ENCODE measurements at places on chromosomes 4 and X.

- no peak for DNase-seq
Observed at GRCh38 chr4:156888762-156889161, 82.8 kb downstream of the PDGFC start.

DNA sequence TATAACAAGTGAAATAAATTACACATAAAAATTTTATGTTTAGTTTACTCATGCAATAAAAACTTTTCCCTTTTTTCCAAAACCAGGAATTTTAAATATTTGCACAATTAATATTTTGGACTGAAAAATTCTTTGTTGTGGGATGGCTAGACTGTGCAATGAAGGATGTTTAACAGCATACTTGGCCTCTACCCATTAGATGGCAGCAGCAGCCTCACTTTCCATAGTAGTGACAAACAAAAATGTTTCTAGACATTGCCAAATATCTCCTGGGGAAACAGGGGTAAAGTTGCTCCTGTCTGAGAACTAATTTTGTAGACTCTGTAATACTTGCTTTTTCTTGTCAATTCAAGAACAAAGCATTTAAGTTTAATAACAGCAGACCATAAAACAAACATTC, 49.8 kb downstream of the SCLT1 start:
- no peak for DNase-seq

- DNase-seq: no peak
Observed at GRCh38 chr4:3233391-3234071, 15.4 kb upstream of the MSANTD1 start.

DNA sequence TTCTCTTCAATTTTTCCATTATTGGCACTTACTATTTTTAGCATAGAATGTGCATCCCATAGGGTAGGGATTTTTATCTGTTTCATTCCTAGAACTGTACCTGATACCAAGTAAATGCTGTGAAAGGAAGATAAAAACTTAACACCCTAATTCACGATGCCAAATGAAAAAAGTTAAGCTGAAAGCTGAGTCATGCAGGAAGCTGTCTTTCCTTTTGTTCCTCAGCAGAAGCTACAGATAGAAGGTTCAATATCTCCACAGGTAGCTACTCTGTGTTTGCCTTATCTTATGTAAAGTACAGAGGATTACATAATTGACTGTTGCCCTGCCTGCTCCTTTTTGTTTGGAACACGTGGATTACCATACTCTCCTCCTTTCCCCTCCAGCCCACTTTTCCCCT, 77.0 kb downstream of the LRP2BP start:
- no peak for DNase-seq

- no peak for DNase-seq
Observed at GRCh38 chrX:27565992-27566391, 24.2 kb upstream of the DCAF8L2 start.

DNA sequence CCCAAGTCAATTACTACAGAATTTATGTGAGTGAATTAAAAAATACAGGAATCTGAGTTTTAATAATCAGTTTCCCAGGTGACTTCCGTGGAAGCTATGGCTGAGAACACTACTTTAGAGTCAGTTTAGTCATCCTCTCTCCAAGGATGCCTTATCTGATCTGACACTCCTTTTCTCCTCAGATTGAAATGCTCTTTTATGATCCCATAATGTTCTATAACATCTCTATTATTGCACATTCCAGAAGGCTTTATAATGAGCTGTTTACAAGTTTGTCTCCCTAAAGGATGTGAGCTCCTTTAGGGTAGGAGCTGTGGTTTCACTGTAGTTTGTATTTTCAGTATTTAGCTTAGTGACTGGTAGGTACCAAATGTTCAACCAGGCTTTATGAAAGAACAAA, 90.0 kb downstream of the GPRIN3 start:
- DNase-seq: no peak

DNA sequence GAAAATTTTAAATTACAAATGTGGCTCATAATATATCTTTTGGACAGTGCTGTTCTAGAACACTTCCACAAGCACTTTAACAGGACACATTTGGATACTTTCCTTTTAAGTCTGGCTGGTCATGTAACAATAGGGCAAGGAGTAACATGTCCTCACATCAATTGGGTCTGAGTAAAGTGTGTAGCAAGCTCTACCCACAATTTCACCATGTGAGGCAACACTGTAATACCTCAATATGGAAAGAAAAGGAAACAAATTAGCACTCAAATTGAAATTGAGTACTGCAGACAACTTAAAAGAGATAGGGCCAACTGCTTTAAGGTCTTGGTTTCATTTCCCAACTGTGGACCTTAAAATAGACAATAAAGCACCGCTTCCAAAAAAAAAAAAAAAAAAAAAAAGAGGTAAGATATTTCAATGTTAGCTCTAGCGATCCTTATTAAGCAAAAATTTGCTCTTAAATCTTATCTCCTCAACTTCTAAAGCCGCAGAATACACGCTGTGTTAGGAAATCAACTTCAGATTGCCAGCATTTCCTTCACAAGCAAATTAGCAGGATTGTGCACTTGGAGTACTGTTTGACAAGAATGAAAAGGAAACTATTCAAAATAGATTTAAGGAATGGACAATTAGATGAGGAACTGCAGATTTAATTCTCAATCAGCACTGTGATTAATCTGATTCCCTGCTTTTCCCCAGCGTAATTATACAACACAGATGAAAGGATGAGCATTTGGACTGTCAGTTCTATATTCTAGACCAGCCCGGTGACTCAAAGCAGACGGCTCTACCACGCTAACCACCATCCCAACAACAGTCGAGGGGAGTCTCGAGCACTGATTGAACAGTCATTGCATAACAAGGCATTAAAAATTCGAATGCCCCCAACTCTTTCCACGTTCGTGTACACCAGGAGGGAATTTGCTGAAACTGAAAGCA, 1.6 kb downstream of the CASK start:
- DNase-seq: peak; percentile 58

- DNase-seq: no peak
Observed at GRCh38 chr4:102420563-102421398, 75.5 kb upstream of the SLC39A8 start.

GRCh38 chrX:49019050-49019449, 17.0 kb upstream of the GRIPAP1 start:
- no peak for DNase-seq

DNA sequence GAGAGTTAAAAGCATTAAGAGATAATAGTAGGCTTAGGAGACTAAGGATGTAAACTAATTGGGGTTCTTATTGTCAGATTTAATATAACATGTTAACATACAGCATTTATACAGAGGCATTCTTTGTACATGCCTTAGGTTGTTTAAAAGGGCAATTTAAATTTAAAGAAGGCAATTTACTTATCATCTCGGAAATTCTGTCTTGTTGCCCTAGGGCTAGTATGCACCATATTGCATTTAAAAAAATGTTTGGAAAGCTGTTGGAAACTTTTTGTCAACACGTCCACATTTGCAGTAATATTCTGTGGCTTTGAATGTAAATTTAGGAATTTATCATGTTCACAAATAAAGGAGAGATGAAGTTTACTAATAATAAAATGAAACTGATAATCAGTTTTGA, 25.5 kb downstream of the GALNT7 start:
- DNase-seq: no peak

- DNase-seq: no peak
Observed at GRCh38 chr4:14943749-14944148, 58.5 kb upstream of the CPEB2 start.

- no peak for DNase-seq
Observed at GRCh38 chr4:181225616-181226261, 1017.5 kb upstream of the TENM3 start.

DNA sequence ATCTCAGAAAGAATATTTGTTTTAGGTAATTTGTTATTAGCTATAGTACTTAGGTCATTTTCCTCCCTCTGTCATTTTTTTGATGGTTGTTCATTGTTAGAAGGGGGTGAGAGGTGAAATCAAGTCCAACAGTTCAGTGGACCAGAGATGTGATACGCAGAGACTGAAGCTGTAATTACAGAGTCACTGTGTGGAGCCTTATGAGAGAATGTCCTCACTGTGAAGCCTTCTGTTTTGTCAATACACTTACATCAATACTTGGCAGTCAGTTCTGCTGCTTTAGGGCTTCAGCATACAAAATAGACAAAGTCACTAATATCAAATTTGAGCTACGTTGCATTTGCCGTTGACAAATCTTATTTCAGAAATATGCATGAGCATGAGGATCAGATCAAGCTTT, 692.5 kb downstream of the C4orf33 start:
- DNase-seq: no peak

DNA sequence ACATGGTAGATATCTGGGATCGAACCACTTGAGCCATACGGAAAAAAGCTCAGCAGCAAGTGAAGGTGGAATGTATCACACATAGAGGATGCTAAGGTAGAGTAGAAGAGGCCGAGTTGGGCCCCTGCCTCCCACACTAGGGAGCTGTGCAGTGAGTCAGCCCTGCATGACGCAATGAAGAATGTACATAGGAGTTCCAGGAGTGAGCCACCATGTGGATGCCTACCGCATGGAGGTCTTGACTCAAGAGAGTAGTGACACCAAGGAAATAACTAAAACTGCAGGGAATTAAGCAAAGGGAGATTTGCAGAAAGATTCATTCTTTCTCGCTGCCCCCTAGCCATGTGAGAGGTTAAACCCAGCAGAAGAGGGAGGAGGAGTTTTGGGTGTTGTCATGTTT, 389.6 kb upstream of the IGFBP7 start:
- no peak for DNase-seq

- DNase-seq: peak; percentile 39
Observed at GRCh38 chr4:37685161-37685822, 884 bp downstream of the RELL1 start.

DNA sequence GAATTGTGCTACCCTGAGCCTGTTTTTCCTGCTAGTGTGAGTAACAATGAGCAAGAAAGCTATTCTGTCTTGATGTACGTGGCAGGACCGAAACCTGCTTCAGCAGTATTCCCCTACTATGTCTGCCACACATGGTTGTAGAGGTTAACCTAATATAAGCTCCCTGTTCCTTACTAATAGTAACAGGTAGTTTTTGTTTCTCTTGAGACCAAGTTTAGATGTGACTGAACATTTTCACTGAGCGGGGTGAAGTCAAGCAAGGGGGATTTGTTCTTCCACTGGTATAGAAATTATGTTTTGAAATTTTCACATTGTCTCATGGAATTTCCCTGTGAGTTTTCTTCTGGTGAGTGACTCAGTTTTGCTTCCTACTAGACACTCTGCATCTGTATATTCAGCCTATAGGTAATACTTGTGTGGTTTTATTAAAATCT, 37.3 kb downstream of the RRAGB start:
- no peak for DNase-seq

DNA sequence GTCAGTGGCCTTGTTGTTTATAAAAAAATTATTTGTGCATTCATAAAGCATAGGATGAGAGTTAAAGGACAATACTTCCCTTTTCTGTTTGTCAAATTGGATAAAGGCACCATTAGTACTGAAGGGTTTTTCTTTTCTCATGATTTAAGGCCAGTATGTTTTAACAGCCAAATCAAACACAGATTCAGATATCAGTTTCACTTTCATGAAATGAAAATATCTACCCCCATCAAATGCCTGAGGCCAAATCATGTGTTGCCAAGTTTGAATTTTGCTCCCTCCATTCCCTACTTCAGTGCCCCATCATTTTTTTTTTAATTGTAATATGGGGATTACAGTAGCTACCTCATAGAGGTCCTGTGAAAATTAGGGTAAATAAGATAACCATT, 745.9 kb downstream of the RPA4 start:
- DNase-seq: no peak

DNA sequence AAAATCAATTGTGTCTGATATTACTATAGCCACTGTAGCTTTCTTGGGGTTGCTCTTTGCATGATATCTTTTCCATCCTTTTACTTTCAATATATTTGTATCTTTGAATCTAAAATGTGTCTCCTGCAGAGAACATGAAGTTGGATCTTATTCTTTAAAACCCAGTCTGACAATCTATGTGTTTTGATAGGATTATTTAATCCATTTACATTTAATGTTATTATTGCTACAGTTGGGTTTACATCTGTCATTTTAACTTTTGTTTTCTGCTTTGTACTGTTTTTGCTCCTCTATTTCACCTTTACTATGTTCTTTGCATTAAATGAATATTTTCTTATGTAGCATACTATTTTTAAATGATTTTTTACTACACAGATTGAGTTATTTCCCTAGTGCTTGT, 230.9 kb downstream of the ANTXR2 start:
- no peak for DNase-seq

DNA sequence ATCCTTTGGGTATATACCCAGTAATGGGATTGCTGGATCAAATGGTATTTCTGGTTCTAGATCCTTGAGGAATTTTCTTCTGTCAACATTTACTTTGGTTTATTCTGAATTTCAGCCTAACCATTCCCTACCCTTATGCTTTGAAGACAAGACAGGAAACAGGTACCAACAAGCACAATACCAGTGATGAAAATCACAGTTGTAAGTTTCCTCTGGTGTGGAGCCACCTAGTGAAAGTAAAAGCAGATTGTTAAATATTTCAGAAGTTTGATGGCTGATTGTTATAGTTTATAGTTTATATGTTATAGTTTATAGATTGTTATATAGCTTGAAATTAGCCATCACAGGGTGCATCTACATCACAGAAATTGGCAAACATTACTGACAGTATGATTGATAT, 104.5 kb upstream of the AGA start:
- DNase-seq: no peak

- DNase-seq: peak; percentile 75
Observed at GRCh38 chr4:179867300-179867878, 2375.8 kb upstream of the TENM3 start.

DNA sequence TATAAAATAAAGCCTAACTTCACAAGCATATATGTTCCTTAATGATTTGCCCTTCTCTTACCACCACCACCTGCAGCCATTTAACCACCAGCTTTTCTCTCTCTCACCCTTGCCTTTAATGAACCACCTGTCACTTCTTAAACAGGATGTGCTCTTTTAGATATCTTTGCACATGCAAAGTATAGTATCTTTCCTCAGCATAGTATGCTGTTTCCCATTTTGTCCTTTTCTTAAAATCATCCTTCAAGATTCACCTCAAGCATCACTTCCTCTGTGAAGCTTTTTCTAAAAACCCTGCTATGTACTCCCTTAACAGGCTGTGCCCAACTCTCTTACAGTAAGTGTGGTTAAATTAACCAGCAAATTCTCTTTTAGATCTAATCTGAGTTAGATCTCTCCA, 8.2 kb upstream of the CNOT6L start:
- DNase-seq: no peak

GRCh38 chr4:38149997-38150671, 189.9 kb downstream of the PTTG2 start:
- no peak for DNase-seq

- DNase-seq: no peak
Observed at GRCh38 chrX:84340968-84341367, 153.0 kb upstream of the RPS6KA6 start.

GRCh38 chr4:150368667-150369066, 213.3 kb upstream of the MAB21L2 start:
- DNase-seq: no peak

DNA sequence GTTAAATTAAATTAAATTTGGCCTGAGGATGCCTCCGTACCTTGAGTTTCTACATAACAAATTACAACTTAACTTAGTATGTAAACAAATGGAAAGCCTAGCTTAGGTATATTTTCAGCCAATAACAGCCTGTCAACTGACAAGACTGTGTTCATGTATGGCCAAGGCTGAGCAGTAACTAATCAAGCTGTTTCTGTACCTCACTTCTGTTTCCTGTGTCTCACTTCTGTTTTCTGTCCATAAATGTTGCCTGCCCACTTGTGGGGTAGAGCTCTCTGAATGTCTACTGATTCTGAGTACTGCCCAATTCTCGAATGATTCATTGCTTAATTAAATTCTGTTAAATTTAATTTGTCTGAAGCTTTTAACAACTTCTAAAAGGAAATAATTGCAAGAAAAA, 445.2 kb downstream of the PCDH11X start:
- DNase-seq: no peak
